ENCODE measurements at places on chromosomes 1 and 21.

DNA sequence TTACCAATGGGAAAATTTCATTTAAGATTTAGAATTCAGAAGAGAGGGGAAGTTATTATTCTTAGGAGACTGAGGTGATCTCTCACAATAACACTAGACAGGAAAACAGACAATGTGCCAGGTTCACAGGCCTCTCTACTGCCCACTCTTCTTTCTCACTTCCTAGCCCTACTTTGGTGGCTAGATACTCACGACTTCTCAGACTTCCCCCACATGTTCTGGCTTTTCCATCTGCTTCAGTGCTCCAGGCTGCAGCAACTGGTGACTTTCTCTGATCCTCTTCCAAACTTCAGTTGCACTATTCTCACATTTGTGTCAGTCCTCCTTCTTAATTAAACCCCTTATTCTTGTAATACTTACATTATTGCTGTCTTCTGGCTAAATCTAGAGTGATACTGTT, 208.7 kb upstream of the KCTD3 start:
- no peak for DNase-seq

DNA sequence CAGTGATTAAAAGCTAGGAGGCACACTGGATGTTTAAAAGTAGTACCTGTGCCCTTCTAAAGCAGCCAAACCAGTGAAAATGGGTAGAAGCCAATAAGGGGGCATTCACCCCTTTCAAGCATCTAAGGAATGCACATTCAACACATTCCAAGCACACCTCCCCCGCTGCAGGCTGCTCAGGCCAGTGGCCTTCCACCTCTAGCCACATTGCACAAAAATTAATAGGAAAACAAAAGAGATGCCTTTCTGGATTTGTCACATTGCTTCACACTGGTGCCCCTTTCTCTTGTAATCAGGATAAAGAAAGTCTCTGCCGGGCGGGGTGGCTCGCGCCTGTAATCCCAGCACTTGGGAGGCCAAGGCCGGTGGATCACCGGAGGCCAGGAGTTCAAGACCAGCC, 834.0 kb downstream of the USP25 start:
- DNase-seq, result no peak

GRCh38 chr21:43645976-43646375, 13.3 kb downstream of the HSF2BP start:
- no peak for DNase-seq

- peak; percentile 42 for DNase-seq
These were observed 898 bp upstream of the TMEM200B start for GRCh38 chr1:29124366-29125236.

DNA sequence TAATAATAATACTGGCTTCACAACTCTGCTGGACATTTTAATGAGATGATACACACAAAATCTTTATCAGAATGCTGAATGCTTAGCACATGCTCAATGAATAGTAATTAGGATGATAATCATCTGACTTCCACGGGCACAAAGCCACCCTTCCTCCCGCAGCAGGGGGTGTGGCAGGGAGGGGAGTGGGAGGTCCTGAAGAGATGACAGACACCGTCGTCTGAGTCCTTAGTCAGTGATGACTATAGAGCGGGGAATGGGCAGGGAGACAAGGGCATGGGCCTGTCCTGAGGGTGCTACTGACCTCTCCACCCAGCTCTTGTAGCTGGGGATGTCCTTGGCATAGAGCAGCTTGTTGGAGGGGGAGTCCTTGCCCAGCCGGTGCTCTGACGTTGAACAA, 117.6 kb upstream of the CD34 start:
- DNase-seq, result no peak

DNA sequence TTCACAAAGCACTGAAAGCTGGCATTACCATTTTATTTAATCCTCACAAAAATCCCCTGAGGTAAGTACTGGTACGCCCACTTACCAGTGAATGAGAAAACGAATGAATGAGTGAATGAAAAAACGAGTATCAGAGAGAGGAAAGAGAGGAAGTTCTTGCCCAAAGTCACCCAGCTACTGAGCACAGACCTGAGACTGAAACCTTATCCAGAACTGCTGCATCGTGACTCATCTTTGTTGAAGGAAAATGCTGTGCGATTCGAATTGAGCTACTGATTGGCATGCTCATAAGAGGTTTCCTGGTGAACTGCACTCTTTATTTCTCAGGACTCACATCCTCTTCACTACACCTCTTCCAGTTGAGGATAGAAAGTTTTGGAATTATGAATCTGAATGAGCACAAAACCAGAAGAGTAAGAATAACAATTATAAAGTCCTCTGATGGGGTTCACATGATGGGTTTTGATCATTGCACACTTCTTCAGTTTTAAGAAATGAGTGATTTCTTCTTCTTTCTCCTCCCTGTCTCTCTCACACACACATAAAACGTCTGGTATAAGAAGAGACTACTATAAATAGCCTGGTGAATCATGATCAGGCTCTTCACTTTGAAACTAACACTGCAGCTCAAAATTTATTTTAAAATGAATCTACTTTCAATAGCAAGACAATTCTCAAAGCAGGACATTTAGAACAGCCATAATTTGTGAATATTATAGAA, 32.1 kb downstream of the IL12RB2 start:
- DNase-seq, result no peak

DNA sequence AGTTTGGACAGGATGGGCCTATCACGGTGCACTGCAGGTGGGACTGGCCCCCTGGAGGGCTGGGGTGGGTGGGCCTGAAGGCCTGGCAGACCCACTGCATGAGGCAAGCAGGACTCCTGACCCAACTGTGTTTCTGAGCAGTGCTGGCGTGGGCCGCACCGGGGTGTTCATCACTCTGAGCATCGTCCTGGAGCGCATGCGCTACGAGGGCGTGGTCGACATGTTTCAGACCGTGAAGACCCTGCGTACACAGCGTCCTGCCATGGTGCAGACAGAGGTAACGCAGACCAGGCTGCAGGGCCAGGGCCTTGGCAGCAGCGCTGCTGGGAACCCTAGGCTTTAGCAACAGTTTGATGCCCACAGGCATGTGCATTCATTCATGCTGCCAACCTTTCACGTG, 29.0 kb upstream of the KDM4A start:
- DNase-seq, result no peak

DNA sequence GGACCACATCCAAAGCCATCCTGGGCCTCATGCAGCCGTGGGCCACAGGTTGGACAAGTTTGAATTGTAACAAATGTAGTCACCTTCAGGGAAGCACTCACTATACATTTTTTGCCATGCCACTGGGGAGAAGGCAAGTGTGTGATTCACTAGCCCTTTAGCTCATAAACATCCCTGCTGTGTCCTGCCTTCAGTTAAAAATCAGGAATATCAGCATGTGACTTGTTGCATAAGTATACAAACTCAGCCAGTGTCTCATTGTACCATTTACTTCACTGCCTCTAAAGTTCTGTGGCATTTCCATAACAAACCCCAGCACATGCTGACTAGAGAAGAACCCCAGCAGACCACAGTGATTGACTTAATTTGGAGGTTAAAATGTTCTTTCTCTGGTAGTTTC, 142.0 kb upstream of the C1orf105 start:
- no peak for DNase-seq

GRCh38 chr1:50251702-50252101, 143.0 kb downstream of the ELAVL4 start:
- no peak for DNase-seq

DNA sequence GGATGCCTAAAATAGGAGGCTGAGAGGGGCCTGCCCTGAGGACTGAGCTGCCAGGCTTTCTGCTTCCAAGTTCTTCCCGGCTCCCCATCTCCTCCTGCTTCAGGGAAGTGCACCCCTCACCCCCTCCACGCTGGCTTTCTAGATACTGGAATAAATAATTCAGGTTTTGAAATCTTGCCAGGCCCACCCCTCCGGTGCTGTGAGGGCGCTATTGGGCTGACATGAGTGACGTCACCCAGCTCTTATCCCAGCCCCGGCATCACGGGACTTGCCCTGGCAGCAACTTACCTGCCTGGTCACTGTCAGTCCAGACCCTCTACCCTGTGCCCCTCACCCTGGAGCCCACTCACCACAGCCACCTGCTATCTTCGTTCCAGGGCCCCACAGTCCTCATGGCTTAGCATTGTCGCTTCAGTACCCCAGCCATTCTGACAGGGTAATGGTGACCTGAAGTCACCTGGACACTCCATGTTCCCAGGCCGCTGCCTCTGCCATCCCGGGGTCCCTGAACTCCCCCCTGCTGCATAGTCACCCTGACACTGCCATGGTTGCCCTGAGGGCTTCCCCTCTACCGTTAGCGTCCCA, 819 bp upstream of the GPR3 start:
- DNase-seq, result no peak

- DNase-seq, result no peak
These were observed 250.6 kb downstream of the FMN2 start for GRCh38 chr1:240342251-240342625.

DNA sequence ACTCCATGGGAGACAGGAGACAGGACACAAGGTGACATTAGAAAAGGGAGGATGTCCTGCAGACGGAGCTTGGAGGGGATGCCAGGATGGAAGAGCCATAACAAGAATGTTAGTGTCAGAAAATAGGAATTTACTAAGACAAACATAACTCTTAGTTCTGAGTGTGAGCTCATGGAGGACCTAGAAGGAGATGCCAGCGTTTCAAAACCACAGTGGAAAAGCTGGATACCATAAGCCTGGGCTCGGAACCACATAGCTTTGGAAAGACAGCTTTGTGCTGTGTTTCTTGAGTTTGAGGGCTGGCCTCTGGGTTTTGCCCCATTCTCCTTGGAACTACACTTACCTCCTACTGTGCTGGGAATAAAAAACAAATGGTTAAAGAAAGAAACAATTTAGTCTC, 128.4 kb downstream of the S1PR1 start:
- no peak for DNase-seq

DNA sequence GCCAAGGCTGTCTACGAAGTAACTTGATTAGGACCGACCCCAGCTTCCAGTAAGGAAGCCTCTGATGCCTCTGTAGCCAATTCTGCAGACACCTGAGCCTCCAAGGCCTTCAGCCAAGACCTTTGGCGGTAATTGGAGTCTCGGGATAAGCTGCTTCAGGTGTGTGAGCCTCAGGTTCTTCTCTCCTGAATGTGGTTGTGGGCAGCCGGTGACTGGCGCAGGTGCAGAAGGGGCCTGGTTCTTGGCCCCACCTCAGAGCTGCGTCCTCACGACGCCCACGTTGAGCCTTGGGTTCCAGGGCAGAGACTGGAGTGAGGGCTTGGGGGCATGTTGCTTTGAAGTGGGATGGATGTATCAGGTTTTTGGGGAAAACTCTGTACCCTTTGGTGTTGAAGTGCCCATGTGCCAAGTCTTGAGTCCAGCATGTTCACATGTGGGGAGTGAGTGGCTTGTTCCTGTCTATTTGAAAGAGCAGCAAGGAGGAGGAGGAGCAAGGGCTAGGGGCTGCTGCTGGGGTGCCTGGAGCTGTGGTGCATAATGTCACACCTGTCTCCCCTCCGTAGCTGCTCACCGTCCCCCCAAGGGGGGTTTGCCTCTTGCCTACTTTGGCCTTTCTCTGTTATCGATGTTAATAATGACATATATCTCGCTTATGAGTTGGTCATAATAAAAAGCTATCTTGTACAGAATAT, 1.4 kb downstream of the PSEN2 start:
- DNase-seq, result no peak

DNA sequence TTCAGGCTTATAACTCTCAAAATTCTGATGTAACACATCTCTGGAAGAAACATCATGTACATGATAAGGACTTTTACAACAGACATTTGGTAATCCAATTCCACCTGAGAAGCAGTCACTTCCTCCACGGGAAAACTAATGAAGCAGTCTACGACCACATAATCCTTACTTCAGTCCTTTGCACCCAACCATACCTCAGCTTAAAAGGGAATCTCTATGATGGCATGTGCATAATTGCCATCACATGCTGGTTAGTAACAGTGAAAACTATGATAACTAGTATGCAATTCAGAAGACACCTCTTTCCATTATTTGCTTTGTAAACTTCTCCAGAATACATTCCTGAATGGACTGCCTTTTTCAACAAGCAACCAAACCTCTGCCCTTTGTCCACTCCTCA, 53.1 kb downstream of the TTC13 start:
- no peak for DNase-seq

DNA sequence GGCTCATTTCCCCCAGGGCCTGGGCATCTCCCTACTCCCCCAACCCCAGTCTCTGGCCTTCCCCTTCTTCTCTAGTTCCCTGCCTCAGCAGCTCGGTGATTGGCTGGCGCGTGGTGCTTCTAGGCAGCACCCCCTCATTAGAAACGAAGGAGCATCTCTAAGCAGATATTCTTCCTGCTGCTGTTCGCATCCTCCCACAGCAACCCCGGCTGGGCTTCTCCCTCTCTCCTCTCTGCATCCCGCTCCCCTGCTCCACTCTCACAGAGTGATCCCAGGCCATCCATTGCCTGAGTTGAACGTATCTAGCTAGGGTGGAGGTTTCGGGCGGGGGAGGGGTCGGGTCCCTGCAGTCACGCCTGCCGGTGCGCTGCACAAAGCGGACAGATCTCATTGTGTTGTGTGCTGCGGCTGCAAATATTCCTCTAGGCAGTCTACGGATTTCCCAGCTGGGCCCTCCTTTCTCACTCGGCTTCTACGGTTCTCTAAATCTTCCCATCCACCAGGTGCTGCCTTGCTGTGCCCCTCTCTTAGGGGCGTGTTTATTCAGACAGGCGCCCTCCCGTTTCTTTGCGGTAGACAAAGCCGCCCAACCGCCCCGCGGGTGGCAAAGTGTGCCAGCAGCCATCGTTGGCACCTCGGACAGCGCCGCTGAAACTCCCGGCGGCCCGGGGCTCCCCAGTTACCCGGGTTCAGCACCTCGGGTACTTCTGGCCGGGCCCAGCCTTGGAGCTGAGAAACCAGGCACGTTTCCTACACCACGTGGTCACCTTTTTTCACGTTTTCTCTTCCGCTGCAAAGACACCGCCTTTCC, 2.2 kb downstream of the CACNA1E start:
- DNase-seq, result no peak

DNA sequence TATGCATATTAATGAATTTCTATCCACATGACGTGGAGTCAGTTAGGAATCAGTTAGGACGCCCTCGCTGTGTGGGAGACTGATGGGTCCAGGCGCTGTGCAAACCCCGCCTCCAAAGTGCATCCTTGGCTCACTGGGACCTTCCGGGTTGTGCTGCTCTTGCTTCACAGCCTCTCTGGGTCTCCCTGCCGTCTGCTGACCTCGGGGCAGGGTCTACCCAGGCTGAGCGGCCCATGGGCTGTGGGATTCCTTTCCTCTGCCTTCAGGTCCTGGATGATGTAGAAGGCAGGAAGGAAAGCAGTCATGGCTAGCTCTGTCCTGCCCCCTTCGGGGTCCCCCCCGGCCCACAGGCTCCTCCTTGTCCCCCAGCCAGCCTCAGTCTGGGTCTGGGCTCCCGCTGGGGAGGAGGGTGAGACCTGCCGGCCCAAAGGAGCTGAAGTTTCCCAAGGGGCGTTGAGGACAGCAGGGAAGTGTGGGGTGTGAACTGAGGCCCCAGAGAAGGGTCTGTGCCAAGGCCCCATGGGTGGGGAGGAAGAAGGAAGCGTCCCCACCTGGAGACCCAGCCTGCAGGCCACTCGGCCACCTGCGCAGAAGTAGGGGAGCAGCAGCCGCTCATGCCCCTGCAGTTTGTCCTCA, 24.6 kb upstream of the CDK11A start:
- no peak for DNase-seq

GRCh38 chr1:199226163-199226562, 587.3 kb downstream of the PTPRC start:
- DNase-seq, result no peak

Data from stimulated activated CD8-positive, alpha-beta memory T cell treated with anti-CD3 and anti-CD28 coated beads, Interleukin-7, amount 100 ng/mL, for 48 hours (primary cell).